CD8-positive, alpha-beta memory T cell (primary cell): ENCODE measurements at places on chromosomes 3 and 15. TPM values are rescaled to one million over a fixed set of nuclear protein-coding genes. Genes with fewer than 3 reads are reported as not detected.

ATP13A4 gene
- total RNA-seq: 2.6 TPM

CLCN2 gene
- 7.3 TPM for total RNA-seq

HRH1 gene
- 0.42 TPM for total RNA-seq

CLDN1 gene
- total RNA-seq: 0.09 TPM

ZBBX gene
- not detected for total RNA-seq

CYP11A1 gene
- total RNA-seq: not detected

SLC35A5 gene
- total RNA-seq: 25.1 TPM

MBD4 gene
- total RNA-seq: 48.0 TPM

DNA sequence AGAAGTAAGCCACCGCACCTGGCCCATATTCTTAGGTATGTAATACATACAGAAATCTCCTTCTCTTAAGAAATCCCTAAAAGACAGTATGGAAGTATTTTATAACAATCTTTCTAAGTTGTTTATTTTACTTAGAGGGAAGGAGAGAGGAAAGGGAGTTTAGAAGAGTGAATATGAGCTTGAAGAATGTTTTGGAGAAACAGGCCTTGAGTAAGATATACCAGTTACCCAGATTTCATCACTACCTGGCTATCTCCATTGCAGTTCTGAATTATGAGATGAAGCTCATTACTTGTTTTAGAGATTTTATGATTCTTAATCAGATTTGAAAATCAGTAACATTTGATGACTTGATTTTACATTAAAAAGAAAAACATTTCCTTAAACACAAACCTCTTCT lies 71.9 kb downstream of the DCUN1D1 start:
- DNase-seq: no peak

- peak; percentile 61 for DNase-seq
These were observed 288.6 kb downstream of the UACA start for GRCh38 chr15:70474471-70475406.

- DNase-seq: no peak
These were observed at the start of gene RGMA for GRCh38 chr15:93088981-93089726. Gene RGMA (minus strand): TSS chr15:93089211. CDS start chr15:93088932, 279 bp downstream.

GRCh38 chr15:85673326-85673725 lies 121.4 kb downstream of the KLHL25 start:
- DNase-seq: no peak

DNA sequence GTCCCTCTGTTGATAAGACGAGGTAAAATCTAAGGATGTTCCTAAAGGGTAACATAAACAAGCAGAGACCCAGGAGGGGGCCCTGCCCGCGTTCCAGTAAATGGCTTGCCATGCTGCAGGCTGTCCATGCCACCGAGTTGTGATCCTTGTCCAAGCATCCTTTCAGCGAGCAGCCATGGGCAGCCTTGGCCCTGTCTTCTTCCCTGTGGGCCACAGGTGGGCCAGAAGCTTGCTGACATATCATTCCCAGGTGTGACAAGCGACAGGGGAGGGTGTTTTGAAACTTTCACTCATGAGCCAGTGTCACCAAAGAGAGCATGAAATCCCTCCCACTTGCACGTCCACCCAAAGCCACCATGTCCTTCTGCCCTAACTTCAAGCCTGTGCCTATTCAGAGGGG lies 53.7 kb downstream of the PCSK6 start:
- no peak for DNase-seq

GRCh38 chr3:118501152-118501551 lies 533.5 kb downstream of the IGSF11 start:
- DNase-seq: no peak

GRCh38 chr15:95068701-95069521 lies 837.5 kb downstream of the MCTP2 start:
- no peak for DNase-seq

DNA sequence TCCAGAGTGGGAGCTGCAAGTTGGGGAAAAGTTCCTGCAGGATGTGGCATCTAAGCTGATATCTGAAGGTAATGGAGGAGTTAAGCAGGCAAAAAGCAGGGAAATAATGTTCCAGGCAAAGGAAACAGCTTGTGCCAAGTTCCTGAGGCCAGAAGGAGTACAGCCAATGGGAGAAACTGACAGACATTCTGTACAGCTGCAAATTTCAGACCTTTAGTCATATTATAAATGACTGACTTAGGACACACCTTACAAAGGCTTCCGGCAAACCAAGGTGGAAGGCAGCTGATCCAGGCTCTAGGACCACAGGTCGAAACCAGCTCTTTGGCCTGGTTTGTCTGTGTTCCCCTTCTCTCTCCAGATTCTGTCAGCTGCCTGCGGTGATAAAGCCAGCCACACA lies 9.3 kb downstream of the WWTR1 start:
- DNase-seq: no peak

GRCh38 chr3:4976109-4976508 lies 3.1 kb upstream of the BHLHE40 start:
- DNase-seq: no peak

GRCh38 chr3:133412183-133413132 lies 12.6 kb downstream of the BFSP2 start:
- DNase-seq: no peak

DNA sequence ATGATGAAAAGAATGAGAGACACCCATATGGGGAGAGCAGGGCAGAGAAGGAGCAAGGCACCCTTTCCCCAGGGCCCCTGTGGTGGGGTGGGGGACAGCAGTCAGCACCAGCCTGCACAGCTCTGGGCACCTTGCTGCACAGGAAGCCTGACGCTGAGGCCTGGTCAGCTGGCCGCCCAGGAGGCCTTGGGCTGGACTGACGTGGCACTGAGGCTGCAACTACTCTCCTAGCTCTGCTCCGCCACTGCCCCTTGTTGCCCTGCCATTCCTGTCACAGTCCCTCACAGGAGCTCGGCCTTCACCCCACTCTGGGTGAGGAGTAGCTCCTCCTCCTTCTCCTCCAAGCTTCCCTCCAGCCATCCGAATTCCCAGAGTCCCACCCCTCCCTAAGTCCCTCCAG lies 99.7 kb downstream of the CPN2 start:
- DNase-seq: no peak

DNA sequence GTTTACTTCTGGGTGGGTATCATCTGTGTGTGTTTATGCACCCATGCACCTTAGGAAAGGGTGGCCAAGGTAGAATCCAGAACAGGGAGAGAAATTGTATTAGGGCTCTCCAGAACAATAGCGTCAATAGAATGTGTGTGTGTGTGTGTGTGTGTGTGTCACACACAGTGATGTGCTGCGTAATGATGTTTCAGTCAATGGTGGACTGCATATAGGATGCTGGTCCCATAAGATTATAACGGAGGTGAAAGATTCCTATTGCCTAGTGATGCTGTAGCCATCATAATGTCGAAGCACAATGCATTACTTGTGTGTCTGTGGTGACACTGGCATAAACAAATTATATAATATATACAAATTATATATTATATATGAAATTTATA lies 69.3 kb upstream of the PRR23C start:
- DNase-seq: no peak

GRCh38 chr3:135688003-135688402 lies 277.5 kb upstream of the PPP2R3A start:
- DNase-seq: no peak

DNA sequence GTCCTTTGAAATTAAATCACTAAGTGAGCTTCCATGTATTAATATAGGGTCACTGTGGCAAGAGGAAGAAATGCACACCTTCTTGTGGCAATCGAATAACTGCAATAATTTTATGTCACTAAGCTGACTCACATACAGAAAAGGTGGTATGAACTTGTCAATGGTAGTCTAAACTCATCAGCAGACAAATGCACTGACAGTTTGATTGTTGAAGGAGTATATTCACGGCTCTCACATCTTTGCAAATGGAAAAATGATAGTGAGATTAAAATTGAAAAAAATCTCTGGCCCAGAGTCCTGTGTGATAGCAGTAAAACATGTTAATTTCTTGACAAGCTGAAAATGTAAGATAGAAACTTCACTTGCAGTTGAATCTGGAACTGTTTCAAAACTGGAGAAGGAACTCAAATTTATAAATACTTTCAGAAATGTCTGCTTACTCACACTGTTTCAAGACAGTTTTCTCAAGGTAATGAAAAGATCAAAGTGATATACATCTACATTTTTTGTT lies 215.8 kb upstream of the CADM2 start:
- DNase-seq: no peak

DNA sequence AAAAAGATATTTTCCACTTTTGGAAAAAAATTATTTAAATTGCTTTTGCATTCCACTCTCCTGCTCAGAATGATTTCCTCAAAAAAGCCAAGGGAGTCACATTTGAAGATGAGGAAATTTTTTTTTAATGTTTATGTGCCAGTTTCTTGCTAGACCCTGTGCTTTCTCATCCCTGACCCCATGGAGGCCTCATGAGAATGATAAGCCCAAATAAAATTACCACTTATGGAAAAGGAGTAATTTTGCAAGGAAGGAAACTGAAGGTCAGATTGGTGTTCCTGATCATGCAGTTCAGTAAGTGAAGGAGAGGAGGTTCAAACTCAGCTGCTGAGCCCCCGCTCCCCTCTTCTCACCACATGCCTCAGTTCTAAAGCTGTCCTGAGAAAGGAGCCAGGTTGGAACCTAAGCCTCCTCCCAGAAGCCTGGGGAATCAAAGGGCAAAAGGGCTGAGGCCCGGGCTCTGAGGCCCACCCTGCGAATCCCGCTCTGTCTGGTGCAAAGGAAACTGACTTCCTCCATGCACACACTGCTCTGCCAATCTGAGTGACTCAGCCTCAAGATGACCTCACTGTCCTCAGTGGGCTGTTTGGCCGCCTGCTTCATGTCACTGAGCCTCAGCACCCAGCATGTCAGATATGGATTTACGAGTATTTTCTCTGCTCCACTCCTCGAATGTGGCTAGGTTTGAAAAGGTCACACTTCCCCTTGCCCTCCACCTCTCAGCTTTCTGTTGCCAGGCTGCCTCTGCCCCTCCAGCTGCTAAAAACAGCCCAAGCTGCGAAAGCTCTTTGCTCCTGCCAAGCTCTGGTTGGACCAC lies 56.9 kb upstream of the FLNB start:
- no peak for DNase-seq

GRCh38 chr3:41323467-41324155 lies 124.3 kb downstream of the CTNNB1 start:
- DNase-seq: no peak

- DNase-seq: no peak
These were observed 6.1 kb upstream of the PRKCD start for GRCh38 chr3:53154881-53155285.

- DNase-seq: no peak
These were observed at the start of gene GUCA1C for GRCh38 chr3:108953700-108954099. Gene GUCA1C (minus strand): TSS chr3:108953879. CDS start chr3:108953762, 117 bp downstream.

GRCh38 chr15:56757875-56758274 lies 24.6 kb upstream of the ZNF280D start:
- DNase-seq: no peak

DNA sequence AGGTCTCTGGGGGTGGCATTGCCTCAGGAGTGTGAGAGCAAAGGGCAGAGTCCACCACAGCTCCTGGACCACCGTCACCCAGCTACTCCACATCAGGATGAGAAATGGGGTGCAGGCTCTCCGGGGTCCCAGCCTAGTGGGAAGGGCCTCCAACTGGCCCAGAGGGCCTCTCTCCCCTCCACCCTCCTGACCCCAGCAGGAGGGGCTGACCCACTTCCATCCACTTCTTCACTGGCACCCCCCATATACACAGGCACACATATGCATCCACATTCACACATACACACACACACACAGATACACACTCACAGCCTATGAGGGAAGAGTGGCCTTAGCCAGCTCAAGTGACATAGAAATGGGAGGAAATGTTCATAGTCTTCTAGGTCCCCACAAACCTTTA lies 286.0 kb downstream of the OCA2 start:
- no peak for DNase-seq

GRCh38 chr15:70491201-70491621 lies 272.1 kb downstream of the UACA start:
- DNase-seq: no peak

GRCh38 chr3:129162729-129163579 lies 2.1 kb upstream of the ISY1 start:
- DNase-seq: no peak

- DNase-seq: no peak
These were observed 33.7 kb downstream of the CRYGS start for GRCh38 chr3:186510374-186511079.

- no peak for DNase-seq
These were observed 15.8 kb upstream of the SEMA3F start for GRCh38 chr3:50139308-50139707.

DNA sequence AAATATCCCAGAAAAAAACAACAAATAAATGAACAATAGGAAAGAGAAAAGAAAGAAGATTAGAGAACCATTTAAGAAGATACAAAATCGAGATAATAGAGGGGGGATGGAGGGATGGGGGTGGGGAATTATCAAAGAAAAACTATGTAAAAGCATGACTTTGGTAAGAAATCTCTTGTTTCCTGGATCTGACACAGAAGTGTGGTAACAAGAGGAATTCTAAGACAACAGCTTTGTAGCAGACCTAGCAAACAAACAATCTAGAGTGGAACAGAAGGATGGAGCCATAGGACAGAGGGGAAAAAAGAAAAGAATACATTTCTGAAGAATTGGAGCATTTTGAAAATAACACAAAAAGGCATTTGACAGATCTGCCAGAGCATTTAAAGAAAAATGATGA lies 49.3 kb upstream of the HEG1 start:
- no peak for DNase-seq

DNA sequence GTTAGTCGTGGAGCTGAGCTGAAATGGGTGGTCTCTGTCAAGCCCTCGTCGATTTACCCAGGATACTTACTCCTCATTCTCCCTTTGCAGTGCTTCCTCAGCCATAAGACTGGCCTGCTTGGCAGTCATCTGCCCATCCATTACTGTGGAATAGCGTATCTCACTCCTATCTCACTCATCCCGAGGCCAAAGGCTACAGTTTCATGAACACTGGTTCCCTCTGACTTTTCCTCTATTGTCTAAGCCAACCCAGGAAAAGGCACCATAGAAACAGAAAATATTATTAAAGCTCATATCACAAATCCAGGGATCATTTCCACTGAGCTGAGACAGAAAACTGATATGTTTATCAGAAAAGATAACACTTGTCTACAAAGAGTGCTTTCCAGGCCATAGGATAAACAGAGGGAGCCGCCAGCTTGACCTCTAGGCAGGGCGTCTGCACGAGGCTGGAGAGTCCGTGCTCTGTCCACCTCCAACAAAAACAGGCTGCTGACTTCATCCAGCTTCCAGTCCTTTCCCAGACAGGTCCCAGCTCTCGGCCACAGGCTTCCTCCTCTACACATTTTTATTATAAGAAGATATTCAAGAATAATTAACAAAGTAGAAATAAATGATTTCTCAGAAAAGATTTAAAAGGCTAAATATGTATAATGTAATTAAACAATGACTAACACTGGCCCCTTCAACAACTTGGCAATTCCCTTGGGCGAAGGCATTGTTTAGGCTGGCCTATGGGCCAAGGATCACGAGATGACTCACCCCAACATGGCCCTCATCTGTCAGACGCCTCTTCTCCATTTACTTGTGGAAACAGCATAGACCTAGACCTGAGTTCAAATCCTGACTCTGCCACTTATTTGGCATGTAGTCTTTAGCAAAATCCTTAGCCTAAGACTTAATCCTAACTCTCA lies 27.4 kb upstream of the BOC start:
- no peak for DNase-seq

DNA sequence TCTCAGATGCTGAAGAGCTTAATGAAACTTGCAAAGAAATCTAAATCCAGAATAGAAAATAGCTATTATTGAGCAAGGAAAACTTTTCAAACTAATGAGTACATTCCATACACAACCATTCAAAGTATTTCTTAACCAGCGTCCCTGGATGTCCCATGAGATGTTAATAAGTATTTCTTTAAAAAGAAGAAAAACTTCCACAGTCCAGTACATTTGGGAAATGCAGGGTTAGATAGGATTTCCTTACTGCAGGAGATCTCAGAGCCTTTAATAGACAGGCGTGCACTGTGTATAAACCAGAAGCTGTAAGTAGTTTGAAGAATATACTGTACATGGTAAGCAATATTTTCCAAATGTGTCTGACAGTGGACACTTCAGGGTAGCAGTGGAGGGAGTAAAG lies 29.6 kb upstream of the BHLHE40 start:
- DNase-seq: no peak
